Thoracic aorta (tissue), 2 donors: ENCODE measurements at places on chromosomes 5 and 9. TPM values are rescaled to one million over a fixed set of nuclear protein-coding genes. Genes with fewer than 3 reads are reported as not detected.

DNA sequence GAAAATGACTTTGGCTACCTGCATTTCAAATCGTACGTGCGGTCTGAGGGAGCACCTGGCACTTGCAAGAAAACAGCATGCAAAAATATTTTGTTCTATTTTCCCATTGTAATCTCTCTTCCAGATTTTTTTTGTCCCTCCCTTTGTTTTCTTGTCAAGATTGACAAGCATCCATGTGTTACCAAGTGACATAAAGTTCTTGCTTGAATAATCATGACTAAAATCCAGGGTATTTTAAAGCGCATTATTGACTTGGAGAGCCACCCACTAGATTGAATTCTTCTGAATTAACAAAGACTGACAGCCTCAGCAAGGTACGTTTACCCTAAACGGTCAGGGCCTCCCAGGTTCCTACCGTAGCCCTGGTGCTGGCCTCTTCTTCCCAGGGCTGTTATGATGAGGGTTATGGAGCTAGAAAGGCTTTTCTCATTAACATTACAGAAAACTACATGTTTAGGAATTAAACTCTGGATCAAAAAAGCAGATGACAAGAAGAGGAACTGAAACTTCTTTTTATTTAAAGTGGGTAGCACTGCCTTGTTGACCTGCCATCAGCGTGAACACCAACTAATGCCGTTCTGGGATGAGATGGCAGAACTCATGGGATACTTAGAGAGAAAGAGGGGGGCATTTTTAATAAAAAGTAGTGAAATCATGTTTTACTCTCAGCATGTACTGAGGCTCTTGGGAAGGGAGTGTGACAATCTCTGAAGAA, 297.0 kb downstream of the EFNA5 start:
- no peak for DNase-seq

GRCh38 chr5:130171699-130172098, 267.4 kb downstream of the CHSY3 start:
- DNase-seq = no peak

DNA sequence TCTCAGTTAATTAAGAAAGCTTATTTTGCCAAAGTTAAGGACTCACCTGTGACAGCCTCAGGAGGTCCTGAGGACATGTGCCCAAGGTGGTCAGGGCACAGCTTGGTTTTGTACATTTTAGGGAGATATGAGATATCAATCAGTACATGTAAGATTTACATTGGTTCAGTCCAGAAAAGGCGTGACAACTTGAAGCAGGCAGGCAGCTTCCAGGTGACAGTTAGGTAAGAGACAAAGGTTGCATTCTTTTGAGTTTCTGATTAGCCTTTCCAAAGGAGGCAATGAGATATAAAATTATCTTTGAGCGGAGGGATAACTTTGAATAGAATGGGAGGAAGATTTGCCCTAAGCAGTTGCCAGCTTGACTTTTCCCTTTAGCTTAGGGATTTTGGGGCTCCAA, 47.8 kb downstream of the SLC1A1 start:
- DNase-seq = no peak

The POU5F2 gene
- 6.2 TPM for total RNA-seq

The ESM1 gene
- 3.9 TPM for total RNA-seq

- no peak for DNase-seq
Observed at GRCh38 chr5:93567424-93567823, 13.6 kb downstream of the NR2F1-AS1 start.

GRCh38 chr9:79809316-79809876, 237.6 kb downstream of the TLE4 start:
- DNase-seq = no peak

DNA sequence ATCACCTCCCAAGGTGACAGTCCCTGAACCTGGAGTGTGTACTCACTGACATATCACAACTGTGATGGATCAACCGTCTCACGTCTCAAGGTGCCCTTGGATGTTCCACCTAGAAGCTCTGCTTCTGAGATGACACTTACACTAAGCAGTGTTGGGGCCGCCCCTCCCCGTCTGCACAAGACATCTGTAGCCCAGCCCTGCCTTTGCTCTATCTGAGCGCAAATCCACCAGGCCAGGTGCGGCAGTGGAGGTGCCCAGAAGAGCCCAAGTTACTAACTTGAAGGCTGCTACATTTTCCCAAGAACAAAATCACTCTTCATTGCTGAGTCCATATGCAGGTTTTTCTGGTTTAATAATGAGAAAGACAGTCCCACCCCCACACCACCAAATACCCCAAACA, 148.3 kb downstream of the FSTL4 start:
- DNase-seq = no peak

The ZDHHC11 gene
- total RNA-seq = 5.6 TPM

- no peak for DNase-seq
Observed at GRCh38 chr9:69815313-69815712, 5.3 kb upstream of the CFAP95 start.

GRCh38 chr5:170570476-170570875, 66.7 kb downstream of the KCNIP1 start:
- DNase-seq = no peak

DNA sequence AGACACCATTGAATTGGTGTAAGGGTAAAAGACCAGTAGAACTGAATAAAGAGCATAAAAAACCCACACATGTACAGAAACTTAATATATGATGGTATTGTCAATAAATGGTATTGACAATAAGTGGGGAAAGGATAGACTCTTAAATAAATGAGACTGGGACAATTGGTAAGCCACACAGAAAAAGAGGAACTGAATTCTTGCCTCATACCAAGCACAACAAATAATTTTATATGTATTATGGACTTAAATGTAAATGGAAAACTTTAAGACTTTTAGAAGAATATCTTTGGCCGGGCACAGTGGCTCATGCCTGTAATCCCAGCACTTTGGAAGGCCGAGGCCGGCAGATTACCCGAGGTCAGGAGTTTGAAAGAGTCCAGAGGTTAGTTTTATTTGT, 37.9 kb upstream of the PPP2CA start:
- DNase-seq = no peak

The DTWD2 gene
- 8.7 TPM for total RNA-seq

- DNase-seq = no peak
Observed at GRCh38 chr9:121259935-121260334, 8.0 kb upstream of the GSN start.

- DNase-seq = no peak
Observed at GRCh38 chr9:128986671-128987070, 39.2 kb downstream of the NUP188 start.

DNA sequence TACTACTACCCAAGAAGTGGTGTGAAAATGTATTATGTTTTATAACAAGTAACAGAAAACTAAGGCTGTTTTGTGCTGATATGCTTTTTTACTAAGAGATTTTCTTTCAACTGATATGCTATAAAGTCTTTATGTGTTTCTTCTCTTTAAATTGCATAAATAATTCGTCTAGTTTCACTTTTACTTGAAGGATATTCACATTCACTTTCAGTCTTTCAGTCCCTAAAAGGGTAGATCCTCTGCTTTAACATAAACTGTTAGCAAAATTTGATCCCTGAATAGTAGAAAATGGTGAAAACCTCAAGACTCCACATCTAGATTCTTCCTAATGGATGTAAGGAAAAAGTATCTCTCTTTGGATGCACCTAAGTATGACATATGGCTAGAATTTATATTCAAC, 69.0 kb upstream of the FST start:
- no peak for DNase-seq

DNA sequence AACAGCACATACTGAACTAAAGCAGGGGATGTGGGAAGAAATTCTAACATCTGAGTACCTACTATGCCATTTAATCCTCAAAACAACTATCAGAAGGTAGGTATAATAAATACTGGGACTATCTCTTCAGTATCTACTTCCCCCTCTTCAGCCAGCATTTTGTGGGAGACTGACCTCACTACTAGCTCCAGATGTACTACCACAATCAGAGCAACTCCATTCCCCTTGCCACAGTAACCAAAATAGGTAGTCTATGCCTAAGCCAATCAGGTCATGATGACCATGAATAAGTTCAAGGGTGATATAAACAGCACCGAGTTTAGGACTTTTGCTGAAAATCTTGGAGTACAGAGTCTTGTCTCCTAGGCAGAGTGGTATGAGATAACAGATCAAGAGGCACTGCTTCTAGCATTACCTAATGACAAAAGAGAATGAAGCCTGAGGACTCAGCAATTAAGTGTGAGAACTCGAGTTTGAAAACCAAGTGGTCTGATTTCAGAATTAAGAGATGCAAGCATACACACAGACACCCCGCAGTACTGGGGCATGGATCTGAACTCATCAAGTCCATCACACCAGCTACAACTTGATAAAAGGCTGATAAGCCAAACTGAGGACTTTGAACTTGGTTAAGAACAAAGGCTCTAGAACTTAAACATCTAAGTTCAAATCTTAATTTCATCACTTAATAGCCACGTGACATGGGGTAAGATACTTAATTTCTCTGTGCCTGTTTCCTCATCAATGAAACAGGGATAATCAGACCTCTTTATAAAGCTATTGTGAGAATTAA, 9.7 kb downstream of the FNIP1 start:
- no peak for DNase-seq

DNA sequence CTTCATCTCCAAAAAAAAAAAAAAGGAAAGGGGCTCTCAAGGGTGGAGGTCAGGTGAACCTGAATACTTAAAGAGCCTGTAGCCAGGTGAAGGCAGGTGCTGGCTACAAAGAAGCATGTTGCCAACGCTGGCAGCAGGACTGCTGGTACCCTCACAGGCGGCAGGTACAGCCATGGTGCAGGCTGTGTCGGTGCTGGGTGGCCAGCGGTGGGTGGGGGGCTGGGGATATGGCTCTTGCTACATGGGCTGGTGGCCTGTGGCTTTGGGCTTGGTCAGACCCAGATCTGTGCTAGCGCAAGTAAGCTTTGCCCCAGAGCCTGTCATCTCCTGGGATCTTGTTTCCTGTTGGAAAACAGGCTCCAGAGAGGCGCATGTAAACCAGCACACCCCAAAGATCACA, 86.3 kb upstream of the PHYKPL start:
- DNase-seq = no peak

DNA sequence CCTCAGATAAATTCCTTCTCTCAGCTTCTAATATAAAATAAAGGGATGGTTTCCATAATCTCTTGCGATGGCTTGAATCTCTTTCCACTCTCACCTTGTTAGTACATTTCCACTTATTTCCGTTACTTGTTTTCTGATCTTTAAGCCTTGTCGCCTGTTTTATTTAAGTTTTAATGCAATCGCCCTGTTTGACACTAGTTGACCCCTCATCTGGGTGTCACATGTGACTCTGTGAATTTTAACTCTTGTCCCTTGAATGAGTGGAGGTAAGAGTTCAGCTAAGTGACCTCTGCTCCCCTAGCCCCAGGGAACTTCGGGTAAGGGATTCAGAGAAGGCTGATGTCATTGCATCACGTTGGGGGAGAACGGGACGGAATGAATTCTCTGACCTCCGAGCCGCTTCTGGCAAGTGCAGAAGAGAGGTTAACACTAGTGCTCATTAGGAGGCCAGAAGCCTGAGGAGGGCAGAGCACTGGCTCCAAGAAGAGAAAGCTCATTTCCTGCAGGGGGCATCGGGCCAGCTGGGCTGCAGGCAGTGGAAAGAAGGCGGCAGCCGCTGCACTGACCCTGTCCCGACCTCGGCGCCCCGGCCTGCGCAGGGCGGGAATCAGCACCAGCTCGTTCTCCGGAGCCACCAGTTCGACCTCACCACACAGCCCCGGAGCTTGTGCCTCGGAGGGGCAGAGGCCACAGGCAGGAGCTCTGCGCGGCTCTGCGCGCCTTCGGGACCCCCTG, 569 bp downstream of the HINT2 start:
- DNase-seq = no peak

GRCh38 chr5:132669966-132670882, 3.6 kb upstream of the IL4 start:
- no peak for DNase-seq

The TCF7 gene
- total RNA-seq = 2.1 TPM

- DNase-seq = no peak
Observed at GRCh38 chr5:142544946-142545649, 140.8 kb downstream of the FGF1 start.

GRCh38 chr5:757346-757930, 27.1 kb downstream of the ZDHHC11B start:
- DNase-seq = no peak

DNA sequence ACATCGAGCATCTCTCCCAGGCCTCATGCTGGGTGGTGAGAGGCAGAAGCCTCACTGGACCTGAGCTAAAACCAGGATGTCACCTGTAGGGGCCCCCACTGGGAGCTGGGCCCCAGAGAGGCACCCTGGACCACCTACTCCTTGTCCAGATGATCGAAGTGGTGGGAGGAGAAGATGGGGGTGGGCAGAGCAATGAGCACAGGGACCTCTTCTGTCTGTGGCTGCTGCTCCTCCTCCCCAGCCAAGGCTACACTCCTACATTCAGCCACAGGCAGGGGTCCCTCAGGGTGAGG, 227.5 kb downstream of the CACNA1B start:
- no peak for DNase-seq

DNA sequence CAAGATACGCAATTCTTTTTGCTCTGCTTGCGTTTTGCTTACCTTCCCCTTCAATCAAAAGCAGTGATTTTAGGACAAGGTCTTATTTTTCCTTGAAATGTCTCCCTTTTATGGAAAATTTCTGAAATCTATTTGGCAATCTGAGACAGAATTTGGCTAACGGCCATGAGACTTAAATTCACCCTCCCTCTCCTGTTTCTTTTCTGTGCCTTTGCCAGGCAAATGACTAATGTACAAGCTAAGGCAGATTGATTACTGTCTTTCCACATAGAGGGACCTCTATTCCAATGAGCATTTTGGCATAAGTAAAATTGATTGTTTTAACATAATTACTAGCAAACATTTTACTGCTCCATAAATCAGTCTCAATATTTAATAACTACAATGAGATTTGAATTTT, 31.7 kb downstream of the FAM81B start:
- DNase-seq = no peak

The ACOT12 gene
- total RNA-seq = 2.3 TPM

The OTULINL gene
- total RNA-seq = 6.4 TPM

- no peak for DNase-seq
Observed at GRCh38 chr9:130177898-130178805, 5.9 kb downstream of the NCS1 start.

- DNase-seq = no peak
Observed at GRCh38 chr9:479971-480350, 265.3 kb downstream of the DOCK8 start.

DNA sequence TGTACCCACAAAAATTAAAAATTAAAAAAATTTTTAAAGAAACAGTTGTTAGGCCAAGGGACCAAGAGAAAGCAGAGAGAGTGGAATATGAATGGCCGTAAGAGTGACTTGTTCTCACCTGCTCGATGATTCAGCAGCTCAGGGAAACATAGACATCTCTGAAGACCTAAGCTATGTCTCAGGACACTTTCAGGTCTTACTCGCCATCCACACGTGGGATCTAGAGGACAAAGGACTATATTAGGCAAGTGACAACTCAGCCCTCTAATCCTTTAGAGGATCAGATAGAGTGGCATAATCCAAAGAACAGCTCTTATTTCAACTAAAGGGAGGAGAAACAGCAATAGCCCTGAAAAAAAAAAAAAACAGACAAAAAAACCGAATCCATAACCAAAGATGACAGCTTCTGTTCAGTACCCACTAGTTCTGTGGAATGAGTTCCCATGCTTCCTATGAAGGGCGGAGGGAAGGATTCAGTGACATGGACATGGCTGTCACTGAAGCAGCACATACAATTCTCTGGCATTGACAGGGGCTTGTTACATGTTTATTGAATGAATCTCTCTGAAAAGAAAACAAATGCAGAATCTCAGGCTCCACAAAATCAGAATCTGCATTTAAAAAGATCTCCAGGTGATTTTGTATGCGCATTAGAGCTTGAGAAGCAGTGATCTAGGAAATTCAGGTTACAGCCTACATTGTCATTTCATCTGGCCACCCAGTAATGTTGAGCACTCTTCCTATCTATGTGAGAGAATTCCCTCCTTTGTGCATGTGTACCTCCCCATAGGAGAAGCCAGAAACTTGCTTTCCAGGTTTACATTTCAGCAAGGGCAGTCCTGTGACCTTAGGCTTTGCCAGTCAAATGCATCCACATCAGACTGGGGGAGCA, 96.0 kb downstream of the KIAA1958 start:
- DNase-seq = no peak

The INSYN2B gene
- not detected for total RNA-seq
